ENCODE measurements at places on chromosomes 6 and 20.
A peak's percentile ranks its signal among the peaks of the same experiment; 100 is the strongest.

- DNase-seq, result no peak
Measured at GRCh38 chr6:14718861-14719260, 527.0 kb upstream of the JARID2 start.

DNA sequence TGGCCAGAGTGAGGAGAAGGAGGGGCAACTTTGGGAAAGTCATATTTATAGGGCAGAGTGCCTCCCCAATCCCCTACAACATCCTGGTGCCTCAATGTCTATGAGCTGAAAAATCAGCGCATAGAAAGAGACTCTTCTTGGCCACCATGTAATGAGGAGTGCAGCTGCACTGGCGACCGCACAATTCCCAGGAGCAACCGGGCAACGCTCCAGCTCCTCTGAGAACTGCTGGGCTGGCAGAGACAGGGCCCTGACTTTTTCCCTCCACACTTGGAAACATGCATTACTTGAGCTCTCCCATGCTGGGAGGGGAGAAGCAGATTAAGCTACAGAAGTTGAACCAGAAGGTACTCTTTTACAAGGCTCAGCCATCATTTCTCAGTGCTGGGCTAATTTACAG is 31.4 kb upstream of the MARCKS start:
- DNase-seq, result no peak

GRCh38 chr6:129022011-129022553 is 139.1 kb downstream of the LAMA2 start:
- DNase-seq, result no peak

GRCh38 chr20:63792866-63793265 is 38.2 kb downstream of the ZBTB46 start:
- DNase-seq, result no peak

DNA sequence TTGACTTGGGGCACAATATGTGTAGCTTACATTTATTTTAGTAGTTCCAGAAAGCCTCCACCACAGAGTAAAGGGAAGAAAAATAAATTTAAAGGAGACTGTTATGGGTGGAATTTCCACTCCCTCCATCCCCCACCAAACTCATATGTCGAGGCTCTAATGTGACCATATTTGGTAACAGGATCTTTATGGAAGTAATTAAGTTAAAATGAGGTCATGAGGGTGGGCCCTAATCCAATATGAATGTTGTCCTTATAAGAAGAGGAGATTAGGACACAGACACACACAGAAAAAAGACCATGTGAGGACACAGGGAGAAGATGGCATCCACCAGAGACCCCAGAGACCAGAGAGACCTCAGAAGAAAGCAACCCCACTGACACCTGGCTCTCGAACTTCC is 189.7 kb downstream of the EDN1 start:
- DNase-seq, result no peak

DNA sequence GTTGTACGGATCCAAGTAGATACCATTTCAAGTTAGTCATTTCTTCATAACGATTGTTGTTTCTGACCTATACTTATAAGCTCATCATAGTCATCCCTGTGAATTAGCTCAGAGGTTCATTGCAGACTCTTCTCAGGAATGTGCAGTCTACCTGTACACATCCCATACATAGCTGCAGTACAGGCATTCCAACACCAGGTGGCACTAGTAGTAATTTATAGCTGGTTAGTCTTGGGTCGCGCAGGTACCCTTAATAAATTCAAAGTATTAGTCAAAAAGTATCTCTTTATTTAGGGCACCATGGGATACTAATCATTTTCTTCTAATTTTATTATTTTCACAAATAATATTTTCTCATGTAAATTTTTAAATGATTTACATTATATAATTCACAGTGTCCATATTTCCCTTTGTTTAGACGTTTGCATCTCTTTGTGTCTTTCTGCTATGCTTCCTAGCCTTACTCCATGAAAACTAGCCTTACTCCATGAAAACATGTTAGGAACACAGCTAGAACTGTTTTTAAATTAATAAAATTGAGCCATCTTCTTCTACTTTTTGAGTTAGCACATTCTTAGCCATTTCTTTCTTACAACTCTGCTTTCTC is 128.6 kb upstream of the FAM83B start:
- peak; percentile 24 for DNase-seq

DNA sequence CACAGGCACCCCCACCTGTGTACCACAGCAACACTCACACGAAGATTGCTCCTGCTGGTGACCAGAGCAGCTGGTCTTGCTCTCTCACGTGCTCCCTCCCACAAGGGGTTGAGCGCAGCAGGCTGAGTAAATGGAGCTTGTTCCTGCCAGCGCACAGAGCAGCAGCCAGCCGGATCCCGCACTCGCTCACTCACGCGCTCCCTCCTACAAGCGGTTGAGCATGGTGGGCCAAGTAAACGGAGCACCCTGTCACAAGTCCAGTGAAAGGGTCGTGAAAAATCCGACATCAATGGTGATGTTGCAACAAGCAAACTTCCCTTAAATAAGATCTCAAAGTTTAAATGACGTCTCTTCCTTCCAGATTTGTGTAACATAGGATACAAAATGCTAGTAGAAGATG is 313.7 kb downstream of the FOXC1 start:
- no peak for DNase-seq

- DNase-seq, result no peak
Measured at GRCh38 chr20:54639941-54640340, 164.5 kb downstream of the DOK5 start.

- no peak for DNase-seq
Measured at GRCh38 chr6:83436674-83437073, 5.8 kb upstream of the ME1 start.

DNA sequence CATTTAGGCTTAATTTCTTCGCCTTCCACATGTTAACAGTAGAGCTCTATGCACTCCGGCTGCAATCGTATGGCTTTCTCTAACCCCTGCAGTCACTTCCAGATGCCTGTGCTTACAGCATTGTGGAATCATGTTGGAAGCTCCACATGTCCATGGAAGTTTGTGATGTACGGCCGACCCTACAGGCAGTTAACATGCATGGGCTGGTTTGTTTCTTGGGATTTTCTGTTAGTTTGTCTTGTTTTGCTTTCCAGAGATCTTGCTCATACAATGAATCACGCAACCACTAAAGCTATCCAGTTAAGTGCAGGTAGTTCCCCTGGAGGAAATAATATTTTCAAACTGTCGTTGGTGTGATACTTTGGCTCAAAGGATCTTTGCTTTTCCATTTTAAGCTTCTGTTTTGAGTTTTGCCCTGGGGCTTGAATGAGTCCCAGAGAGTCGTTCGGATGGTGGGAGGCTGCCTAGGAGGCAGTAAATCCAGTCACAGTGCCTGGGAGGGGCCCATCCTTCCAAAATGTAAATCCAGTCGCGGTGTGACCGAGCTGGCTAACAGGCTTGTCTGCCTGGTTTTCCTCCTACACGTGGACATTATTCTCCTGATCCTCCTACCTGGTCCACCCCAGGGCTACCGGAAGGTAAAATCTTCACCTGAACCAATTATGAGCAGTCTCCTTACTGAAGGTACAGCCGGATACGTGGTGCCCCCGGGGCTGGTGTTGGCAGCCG is 225.9 kb downstream of the SMOC2 start:
- no peak for DNase-seq

DNA sequence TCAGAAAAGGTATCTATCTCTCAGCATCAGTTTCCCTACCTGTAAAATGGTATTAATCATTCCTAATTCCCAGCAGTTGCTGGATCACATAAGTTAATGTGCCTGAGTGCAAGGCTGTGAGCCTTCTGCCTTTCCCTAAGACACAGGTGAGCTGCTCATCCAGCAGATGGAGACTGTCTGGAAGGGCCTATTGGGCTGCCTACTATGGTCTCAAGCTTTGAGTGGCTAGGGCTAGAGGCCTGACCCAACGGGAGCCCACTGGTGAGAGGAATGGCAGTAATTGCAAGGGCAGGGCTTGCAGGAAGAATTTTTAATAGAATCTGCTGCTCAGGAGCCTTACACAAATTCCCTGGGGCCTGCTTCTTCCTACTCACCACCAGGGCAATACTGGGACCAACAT is 4.3 kb downstream of the KHDC1 start:
- no peak for DNase-seq

GRCh38 chr6:52127957-52128356 is 40.5 kb upstream of the PKHD1 start:
- DNase-seq, result no peak

DNA sequence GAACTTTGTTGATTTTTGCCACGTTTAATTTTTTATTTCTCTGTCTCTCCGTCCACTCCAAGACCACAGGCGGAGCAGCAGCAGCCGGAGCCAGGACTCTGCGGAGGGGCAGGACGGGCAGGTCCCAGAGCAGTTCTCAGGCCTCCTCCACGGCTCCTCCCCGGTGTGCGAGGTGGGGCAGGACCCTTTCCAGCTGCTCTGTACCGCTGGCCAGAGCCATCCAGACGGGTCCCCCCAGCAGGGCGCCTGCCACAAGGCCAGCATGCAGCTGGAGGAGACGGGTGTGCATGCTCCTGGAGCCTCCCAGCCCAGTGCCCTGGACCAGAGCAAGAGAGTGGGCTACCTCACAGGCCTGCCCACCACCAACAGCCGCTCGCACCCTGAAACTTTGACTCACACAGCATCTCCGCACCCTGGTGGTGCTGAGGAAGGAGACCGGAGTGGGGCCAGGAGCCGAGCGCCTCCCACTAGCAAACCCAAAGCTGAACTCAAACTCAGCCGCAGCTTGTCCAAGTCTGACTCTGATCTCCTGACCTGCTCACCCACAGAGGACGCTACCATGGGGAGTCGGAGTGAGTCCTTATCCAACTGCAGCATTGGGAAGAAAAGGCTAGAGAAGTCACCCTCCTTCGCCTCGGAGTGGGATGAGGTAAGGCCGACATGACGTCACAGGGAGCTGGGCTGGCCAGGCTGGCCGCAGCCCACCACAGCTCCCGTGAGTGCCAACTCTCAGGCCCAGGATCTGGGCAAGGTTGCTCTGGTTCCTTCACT is 123.5 kb downstream of the TCP11 start:
- DNase-seq, result no peak

DNA sequence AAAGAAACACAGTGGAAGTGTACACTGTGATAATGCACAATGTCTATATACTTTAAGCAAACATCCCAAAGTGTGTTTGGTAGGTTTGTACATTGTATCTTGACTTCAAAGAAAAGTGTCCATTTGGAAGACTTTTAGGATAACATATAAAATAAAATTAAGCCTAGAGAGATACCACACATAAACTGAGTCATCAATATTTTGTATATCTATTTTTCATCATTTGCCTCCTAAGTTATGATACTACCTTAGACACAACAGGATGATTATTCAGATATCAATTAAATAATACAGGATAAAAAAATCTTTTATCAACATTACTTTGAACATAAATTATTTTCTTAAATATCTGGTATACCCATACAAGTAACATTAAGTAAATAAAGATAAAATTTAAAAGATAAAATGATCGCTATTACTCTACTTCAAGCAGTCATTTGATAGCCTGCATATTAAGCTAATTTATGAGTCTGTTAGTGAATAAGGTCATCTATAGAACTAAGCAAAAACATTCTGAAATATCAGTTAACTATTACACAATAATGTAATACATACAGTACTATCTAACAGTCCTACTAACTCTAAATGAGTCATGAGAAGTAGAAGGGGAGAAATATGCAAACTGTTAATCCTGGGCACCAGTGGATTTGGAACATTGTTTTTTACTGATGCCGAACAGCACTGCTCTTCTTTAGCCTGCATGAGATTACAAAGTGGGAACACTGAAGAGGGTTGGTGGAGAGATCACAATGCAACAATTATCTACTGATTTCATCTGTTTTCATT is 158.4 kb upstream of the SIM1 start:
- no peak for DNase-seq

Measured in SW 1271 (cell line).